ENCODE measurements at places on chromosomes 2 and 18.

DNA sequence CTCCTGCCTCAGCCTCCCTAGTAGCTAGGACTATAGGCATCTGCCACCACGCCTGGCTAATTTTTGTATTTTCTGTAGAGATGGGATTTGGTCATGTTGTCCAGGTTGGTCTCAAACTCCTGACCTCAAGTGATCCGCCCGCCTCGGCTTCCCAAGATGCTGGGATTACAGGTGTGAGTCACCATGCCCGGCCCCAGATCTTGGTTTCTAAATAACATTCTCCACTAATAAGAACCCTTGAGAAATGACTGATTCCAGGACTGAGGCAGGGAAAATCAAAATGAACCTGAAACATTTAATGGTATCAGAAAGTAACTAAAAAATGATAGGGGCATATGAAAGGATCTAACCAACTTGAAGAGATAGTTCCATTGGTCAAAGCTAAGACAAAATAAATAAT is 34.0 kb downstream of the BMPR2 start:
- no peak for DNase-seq

GRCh38 chr18:12369211-12369610 is 7.8 kb downstream of the AFG3L2 start:
- DNase-seq = no peak

DNA sequence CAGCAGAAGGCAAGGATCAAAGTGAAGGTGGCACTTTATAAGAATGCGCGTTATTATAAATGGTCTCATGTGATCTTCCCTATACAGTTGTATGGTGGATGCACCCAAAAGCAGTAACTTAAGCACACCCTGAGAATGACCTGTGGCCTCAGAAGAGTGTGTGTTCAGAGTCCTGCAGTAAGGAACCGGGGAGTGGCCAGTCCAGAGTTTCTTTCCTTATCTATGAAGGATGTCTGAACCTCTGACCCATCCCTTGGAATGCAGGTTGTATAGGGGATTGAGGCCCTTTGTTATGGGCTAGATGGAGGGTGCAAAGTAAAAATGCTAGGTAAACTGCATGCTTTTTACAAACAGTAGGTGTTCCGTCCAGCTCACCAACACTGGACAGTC is 43.6 kb upstream of the ANKRD44 start:
- no peak for DNase-seq

DNA sequence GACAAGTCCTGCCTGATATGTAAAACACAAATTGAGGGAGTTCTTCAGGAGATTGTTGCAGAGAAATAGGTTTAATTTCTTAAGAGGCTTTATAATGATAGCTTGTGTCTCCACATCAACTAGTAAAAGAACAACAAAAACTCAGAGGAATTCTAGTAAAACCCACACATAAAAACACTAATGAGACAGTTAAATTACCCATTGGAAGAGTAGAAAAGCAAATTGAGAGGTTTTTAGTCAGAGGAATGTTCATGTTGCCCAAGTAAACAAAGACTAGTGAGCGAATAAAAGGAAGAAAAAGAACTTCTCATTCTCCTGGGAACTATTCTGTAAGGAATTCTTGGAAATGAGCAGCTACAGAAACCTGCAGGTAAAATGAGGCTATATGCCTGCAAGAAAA is 330.6 kb downstream of the STK39 start:
- DNase-seq = no peak

DNA sequence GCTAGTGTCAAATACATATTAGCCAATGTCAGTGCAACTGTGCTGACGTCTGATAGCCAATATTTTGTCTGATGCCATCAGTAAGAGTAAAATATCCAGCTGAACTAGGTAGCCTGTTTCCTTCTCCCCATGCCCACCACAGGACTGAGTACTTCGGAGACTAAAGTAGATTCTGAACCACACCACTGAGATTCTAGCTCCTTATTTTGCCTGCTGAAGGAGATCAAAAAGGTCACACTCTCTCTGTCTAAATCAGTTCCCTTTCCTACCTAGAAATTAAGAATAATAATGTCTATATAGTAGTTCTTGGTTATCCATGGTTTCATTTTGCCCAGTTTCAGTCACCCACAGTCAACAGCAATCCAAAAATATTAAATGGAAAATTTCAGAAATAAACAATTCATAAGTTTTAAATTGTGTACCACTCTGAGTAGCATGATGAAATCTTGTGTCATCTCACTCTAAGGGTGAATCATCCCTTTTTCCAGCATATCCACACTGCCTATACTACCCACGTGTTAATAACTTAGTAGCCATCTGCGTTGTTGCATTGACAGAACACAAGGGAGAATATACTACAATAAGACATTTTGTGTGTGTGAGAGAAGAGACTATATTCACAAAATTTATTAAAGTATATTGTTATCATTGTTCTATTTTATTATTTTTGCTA is 1043.3 kb upstream of the PIK3C3 start:
- DNase-seq = no peak

DNA sequence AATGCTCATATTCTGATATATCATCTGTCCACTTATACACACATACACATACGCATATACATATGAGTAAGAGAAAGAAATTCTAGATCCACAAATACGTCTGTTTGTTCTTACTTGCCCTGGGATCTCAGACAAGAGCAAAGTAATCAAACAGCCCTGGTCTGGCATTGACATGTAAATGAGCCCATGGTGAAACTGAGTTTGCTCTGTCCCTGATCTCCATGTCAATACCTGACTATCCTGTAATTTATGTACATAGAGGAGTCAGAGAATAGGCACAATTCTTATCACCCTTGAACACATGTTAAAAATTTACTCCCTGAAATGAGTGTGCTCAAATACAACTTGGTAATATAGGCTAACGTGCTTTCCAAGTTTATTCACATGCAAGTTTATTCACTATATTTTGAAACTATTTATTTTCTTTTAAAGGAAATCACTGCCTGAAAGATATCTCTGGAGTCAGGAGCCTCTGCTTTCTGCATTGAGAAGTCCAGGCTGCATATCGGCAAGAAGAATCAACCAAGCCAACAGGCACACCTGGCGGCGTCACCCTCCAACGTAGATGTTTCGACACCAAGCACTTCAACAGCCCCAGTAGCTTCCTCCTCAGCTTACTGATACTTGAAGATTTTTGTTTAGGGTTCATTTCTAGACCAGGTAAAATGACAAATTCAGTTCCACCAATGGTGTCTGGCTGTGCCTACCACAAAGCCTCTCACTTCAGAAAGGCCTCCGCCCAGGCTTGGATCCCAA is 100.6 kb downstream of the CMPK2 start:
- DNase-seq = no peak

DNA sequence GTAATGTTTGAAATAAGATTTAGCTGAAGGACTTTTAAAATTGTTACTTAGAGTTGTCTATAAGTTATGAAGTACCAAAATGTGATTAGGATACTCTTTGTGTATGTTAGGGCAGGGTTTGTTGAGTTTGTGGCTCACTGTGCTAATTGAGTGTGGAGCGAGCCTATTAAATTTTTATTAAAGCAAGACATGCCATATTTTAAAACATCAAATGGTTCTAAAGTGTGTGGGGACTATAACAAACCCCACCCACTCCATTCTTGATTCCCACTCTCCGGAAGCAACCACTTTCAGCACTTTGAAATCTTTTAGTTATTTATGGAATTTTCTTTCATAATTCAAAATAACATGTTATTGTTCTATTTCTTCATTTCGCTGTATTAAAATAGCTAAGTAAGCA is 1.8 kb downstream of the HNMT start:
- no peak for DNase-seq

- no peak for DNase-seq
Observed at GRCh38 chr18:49101236-49101635, 150.5 kb upstream of the SMAD7 start.

DNA sequence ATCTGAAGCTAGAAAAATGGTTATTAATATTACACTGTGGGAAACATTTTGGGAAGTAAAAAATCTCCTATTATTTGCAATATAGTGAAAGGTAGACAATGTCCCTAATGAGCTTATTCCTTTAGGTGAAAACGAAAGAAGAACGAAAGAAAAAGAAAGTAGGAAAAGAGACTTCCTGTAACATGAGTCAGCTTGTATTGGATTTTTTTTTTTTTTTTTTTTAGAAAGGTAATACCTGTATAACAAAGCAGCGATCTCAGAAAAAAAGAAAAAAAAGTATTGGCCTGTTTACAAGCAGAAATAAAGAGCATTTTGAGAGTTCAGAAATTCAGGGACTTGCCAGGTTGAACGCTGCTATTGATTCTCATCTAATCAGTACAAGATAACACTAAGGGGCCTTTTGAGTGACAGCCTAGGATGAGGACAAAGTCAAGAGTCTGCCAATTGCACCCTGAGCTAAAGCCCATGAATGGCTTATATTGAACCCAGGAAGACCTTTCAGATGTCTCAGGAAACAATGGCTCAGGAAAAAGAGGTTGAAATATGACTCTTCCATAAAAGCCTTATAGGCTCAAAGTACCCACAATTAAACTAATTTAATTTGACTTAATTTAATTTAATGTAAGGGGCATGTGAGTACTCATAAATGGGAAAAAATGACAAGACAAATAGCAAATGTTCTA is 615.6 kb upstream of the CDH2 start:
- no peak for DNase-seq

DNA sequence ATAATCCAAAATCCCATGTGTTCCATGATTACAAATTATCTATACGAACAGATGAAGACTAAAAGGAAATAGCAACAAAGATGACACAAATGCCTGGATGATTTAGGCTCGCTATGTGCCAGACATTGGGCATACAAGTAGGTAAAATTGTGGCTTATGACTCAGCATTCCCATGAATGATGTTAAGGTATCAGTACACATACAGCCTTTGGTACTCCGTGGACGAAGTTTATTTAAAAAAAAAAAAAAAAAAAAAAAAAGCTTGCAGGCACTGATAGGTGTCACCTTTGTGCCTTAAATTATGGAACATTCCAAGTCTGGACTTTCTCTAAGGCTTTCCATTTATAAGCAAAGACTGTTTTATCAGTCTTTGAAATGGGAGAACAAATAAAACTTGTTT is 2.7 kb downstream of the CHAC2 start:
- no peak for DNase-seq

GRCh38 chr2:169510496-169510895 is 994 bp downstream of the KLHL41 start:
- no peak for DNase-seq

DNA sequence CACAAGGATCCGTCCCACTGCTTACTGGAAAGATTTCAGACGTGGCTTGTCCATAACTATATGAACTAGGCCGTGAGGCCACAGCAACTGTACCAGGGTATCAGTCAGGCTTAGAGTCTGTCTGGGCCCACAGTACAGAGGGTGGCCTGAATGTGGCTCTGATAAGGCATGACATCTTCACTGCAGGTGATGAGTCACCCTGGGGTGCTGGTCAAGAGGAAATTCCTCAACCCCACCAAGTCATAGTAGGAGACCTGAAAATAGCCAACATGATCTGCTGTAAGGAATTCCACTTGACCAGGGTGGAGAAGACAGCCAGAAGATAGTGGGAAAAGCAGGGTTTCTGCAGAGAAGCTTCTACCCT is 107.7 kb downstream of the INHBB start:
- DNase-seq = no peak

DNA sequence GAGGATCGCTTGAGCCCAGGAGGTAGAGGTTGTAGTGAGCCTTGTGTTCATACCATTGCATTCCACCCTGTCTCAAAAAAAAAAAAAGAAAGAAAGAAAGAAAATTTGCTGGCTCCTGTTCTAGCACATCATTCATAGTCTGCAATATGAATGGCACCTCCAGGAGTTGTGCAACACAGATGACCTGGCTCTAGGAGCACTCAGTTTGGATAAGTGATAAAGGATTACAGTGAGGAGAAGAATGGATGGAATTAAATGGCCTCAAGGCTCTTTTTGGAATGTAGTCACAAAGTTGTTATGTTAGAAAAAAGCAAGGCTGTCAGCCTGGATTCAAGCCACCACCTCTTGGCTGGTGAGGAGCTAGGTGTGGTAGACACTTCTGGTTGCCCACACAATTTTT is 21.5 kb upstream of the SPRED2 start:
- no peak for DNase-seq

- DNase-seq = no peak
Observed at GRCh38 chr2:68434981-68435380, 32.1 kb downstream of the FBXO48 start.

DNA sequence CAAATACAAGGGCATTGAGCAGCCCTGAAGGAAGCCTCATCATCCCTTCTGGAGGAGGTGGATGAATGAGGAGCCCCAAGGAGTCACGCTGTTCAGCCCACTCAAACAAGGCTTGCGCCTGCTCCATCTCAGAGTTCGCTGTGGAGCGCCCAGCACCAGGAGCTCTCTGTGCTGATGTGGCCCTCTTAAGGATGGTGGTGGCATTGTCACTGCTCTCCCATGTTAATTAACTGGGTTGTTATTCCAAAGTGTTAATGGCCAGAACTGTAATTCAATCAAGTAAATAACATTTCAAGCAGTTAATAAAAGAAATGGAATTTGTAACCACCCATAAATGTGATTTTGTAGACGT is 726.0 kb upstream of the RAB6C start:
- no peak for DNase-seq

- peak; percentile 26 for DNase-seq
Observed at GRCh38 chr2:85750587-85751575, 2.9 kb upstream of the ATOH8 start.

GRCh38 chr2:148900350-148900837 is 25.4 kb downstream of the KIF5C start:
- DNase-seq = no peak

GRCh38 chr2:28326881-28327505 is 65.7 kb upstream of the FOSL2 start:
- no peak for DNase-seq

DNA sequence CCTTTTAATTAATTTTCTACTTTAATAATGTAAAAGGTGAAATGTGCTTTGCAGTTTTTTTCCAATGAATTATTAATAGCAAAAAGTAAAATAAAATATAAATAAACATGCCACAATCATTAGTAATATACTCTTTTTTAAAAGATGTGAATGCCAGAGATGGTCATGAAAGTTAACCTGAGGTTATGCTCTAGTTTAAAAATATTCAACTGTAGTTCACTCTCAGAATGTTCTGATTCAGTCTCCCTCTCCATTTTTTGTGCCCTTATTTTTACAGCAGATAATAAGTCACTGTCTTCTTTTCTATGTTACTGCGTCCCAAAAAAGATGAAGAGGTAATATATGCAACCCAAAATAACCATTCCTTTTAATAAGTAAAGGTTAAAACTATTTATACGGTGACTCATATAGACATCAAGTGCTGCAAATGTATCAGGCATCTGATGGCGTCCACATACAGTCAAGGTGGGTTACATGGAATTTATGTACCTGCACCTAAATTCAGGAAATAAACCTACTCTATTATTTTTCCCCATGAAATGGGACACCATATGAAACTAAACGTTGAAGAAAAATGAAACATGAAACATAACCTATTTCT is 153.6 kb upstream of the ZNF804A start:
- no peak for DNase-seq

GRCh38 chr2:64685430-64685829 is 31.7 kb upstream of the SERTAD2 start:
- no peak for DNase-seq

- DNase-seq = no peak
Observed at GRCh38 chr2:60058781-60059180, 494.7 kb downstream of the BCL11A start.

GRCh38 chr2:72129681-72130340 is 17.9 kb downstream of the CYP26B1 start:
- no peak for DNase-seq

Measured in activated CD8-positive, alpha-beta memory T cell treated with anti-CD3 and anti-CD28 coated beads for 1 hour (primary cell).